Upper lobe of right lung (tissue), 1 donor: ENCODE measurements at places on chromosomes 2 and 18.

DNA sequence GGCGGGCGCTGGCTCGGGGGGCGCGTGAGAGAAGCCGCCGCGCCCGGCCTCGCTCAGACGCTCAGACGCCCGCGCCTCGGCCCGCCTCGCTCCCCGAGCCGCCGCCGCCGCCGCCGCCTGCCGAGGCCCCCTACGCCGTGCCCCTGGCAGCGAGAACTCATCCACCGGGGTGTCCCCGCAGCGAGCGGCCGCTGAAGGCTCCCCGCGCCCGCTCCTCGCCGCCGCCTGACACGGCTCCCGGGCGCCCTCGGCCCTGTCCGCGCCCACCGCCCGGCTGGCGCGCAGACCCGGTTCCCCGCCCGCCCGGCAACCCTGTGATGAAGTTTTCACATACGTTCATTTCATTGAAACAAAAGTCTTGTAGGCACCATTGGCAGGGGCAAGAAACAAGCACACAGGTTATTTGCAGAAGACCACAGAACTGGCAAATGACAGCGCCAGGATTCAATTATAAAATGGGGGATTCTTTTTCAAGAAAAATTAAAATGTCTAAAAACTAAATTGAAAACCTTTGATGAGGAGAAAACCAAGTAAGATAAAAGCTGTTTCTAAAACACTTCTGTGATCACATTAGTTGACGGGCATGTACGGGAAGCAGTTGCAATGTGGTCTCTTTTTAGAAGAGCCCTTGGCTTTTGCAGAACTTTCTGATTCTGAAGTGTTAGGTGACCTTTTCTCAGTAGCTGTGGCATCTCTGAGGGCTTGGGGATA lies 50.5 kb upstream of the TUBA3D start:
- DNase-seq, result no peak

DNA sequence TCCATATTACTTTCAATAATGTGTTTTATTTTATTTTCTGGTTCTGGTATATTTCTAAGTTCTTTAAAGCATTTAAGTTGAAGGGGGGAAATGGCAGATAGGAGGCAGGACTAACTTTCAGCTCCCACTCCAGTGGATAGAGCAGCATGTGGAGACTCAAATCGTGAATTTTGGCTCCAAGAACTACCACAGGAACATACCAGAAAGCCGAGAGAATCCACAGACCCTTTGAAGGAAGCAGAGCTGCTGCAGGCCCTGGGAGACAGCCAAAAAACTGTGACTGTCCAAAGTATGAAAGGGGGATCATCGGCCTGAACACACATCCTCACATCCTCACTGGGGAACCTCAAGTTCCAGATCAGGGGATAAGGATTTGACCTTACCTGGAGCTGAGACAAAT lies 207.6 kb upstream of the VWC2L start:
- DNase-seq, result no peak

DNA sequence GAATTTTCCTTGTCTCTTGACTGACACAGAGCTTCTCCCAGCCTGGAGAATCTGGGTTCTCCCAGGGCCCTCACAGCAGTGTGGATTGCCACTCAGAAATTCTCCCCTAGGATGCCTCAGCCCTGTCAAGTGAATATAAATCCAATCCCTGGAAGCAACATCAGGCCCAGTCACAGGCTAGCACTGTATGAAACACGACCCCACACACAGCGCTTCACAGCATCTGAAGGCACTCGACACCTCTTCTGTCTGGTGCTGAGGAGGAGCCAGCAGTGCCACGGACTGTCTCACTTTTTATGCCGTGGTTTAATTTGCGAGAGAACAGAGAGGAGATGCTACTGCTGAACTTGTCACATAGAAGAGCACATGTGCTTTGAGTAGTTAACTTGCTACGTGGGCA lies 164.5 kb downstream of the NAPG start:
- no peak for DNase-seq

- no peak for DNase-seq
Measured at GRCh38 chr2:158835431-158835830, 40.3 kb downstream of the DAPL1 start.

- DNase-seq, result no peak
Measured at GRCh38 chr2:1731447-1731962, 12.8 kb downstream of the PXDN start.

GRCh38 chr2:88545118-88545517 lies 82.1 kb downstream of the EIF2AK3 start:
- no peak for DNase-seq

DNA sequence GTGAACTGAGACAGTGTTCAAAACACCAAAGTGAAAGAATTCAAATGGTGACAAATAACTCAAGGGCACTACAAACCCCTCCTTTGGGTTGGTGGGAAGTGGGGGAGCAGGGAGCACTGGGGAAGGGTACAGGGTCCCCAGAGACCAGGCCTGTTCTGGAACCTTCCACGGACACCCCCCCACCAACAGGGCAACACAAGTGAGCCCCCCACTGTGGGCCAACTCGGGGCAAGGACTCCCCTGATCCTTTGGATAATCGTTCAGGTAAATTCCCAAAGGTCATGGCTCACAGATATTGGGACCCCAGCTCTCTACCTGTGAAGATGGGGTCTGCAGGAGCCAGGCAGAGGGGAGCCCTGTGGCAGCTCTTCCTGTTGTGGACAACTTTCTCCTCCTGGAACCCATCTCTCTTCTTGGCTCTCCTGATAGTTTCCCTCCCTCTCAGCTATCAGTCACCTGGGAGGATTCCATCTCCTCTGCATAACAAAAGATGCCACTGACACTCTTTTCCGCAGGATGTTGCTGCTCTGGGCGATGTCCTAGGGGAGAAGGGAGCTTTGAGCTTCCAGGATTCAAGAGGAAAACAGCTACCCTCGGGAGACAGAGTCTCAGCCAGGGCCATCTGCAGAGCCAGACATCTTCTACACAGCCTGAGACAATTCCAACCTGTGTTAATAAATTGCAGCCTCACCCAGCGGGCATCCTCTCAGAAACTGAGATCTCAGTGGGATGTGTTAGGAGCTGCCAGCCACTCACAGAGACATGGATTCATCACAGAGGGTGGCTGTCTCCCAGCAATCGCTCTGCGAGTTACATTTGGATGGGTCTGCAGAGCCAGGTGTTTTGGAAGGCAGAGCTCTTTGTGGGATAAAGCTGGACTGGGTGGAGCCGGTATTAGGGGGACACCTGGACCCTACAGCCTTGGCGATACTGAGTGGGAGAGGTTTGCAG lies 35.4 kb downstream of the MBP start:
- no peak for DNase-seq

GRCh38 chr2:104408266-104408665 lies 445.6 kb upstream of the POU3F3 start:
- no peak for DNase-seq

- DNase-seq, result no peak
Measured at GRCh38 chr2:21301871-21302455, 178.2 kb downstream of the TDRD15 start.

- DNase-seq, result no peak
Measured at GRCh38 chr2:219425238-219426067, 7.3 kb downstream of the DES start.

DNA sequence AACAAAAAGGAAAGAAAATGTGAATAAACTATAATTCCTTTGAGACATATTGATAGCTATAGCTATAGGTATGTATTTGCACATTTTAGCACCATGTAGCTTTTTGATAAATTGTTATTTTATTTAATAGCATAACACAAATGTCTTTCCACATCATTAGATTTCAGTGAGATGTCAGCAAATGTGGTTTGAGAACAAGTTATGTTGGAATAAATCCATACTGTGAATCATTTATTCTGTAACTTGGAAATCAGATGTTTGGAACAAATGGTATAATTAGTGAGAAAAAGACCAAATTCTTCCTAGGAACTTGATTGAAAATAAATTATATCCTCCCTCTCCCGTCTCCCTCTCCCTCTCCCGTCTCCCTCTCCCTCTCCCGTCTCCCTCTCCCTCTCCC lies 62.8 kb downstream of the NABP1 start:
- no peak for DNase-seq

DNA sequence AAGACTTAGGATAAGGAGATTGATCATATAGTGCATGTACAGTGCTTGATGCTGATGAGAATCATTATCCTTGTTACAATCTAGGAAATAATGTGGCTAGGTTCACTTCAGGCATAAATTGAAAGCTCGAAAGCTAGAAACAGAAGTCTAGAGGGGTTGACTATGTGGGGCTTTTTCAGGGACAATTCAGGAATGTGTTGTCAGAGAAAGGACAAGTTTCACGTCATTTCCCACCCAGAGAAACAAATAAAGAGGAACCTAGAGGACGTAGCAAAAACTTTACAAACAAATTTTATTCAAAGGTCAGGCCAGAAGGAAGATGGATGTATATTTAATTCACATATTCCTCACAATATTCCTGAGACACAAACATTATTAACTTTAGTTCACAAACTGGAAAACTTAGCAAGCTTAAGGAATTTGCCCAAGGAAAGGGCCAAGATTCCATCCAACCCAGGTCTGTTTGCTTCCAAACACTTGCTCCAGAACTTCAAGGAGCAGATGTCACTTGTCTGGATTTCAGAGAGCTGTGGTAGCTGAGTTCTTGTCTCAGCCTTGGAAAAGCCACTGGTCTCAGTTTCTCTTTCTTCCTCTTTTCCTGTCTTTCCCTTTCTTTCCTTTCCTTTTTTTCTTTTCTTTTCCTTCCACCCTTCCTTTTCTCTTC lies 7.4 kb downstream of the CYRIA start:
- no peak for DNase-seq

- DNase-seq, result no peak
Measured at GRCh38 chr2:65045651-65046050, 10.6 kb upstream of the CEP68 start.

DNA sequence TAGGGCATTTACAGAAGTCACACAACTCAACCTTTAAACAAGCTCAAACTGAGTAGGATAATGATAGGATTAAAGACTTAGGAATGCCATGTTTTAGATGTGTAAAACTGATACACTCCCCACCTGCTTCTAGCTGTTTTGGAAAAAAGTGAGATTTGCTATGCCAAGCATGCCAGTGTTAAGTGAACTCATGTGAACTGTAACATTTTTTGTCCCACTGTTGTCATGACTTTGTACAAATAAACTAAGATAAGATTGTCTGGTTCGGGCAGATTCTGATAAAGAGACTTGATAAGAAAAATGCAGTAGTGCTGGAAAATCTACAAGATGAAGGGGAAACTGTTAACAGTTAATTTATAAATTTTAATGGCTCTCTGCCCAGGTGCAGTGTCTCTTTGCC lies 66.5 kb downstream of the GLS start:
- no peak for DNase-seq

DNA sequence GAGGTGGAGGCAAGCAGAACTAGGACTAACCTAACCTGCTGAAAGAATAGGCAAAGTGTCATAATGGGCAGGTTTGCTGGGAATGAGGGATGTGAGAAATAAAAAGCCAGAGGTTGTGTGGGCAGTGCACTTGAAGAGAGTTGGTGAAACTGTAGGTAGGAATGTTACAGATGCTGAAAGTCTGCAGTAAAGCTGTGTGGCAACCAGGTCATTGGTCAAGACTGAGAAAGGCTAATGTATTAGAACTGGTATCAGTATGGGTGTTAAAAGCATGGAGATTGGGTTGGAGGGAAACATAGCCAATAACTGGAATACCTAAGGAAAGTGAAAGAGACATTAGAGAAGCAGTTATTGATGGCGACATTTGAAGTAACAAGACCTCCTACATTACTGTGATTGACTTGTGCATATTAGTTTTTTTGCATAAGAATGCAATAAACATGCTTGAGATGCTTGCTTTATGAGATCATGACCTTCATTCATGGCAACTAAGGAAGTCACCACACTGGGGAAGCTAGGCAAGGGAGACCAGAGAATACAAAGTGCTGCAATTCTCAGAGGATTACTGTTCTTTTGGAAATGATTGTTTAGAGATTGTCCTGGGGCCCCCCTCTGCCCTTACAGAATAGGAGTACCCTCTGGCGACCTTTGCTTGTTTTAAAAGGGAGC lies 11.8 kb downstream of the GULP1 start:
- no peak for DNase-seq

DNA sequence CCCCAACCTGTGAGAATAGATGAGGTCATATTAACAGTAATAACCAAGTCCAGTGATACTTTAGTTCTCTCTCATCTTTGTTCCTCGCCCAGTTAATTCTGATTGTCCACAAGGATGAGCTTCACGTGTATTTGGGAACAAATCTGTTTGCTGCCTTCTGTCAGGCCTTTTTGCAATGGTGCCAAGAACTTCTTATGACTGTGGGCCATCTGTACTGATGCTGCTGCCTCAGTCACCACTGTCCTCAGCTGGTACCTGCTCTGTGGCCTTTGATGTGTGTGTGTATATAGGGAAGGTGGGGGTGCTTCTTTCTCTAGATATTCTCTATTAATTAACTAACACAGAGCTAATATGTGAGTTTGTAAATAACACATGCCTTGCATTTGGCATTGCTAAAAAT lies 392.9 kb downstream of the TGIF1 start:
- no peak for DNase-seq

GRCh38 chr2:52918551-52918950 lies 849.1 kb upstream of the CHAC2 start:
- no peak for DNase-seq

DNA sequence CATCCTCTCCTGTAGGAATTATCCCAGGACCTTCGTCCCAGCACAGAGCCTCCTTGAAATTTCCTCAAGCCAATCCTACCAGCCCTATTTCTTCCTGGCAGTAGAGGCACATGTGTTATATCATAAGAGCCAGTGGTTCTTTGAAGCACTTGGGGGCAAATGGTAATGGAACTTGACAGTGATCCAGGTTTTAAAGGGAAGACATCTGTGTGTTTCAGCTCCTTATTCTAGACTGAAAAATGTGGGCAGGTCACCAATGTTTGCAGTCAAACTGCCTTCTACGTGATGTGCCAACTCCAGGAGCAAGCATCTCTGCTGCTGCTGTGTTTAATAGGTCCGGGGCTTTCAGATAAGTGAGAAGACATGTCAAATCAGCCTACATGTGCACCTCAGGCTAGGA lies 157.1 kb downstream of the GALNT14 start:
- DNase-seq, result no peak

DNA sequence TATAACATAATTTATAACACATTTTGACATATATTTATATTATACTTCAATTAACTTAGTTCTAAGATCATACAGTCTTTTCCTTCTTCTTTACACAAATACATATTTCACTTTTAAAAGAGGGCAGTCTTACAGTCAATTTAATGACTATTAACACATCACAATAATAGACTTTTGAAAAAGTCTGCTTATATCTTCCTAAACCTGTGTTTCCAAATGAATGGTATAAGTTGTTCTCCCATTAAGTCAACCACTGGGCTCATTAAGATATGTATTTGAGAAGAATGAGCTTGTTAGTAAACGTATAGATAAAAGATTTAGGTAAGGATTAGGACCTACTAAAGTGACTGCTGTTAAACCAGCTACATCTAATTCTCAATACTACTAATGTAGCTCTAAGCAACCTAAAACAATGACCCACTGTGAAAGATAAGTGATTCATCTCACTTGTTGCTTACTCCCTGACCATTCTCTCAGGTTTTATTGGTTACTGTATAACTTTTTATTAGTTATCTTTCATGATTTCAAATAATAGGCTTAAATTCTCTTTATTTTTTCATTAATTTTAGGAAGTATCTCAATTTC lies 27.0 kb downstream of the SLC40A1 start:
- no peak for DNase-seq

GRCh38 chr2:45647986-45648520 lies 3.4 kb upstream of the PRKCE start:
- no peak for DNase-seq

- DNase-seq, result no peak
Measured at GRCh38 chr2:96623116-96623515, 15.0 kb downstream of the KANSL3 start.
